Stimulated activated CD4-positive, alpha-beta T cell treated with anti-CD3 and anti-CD28 coated beads, Interleukin-12 subunit alpha, Interleukin-12 subunit beta, amount 100 ng/mL, for 48 hours (primary cell): ENCODE measurements at places on chromosomes 12 and 14.

DNA sequence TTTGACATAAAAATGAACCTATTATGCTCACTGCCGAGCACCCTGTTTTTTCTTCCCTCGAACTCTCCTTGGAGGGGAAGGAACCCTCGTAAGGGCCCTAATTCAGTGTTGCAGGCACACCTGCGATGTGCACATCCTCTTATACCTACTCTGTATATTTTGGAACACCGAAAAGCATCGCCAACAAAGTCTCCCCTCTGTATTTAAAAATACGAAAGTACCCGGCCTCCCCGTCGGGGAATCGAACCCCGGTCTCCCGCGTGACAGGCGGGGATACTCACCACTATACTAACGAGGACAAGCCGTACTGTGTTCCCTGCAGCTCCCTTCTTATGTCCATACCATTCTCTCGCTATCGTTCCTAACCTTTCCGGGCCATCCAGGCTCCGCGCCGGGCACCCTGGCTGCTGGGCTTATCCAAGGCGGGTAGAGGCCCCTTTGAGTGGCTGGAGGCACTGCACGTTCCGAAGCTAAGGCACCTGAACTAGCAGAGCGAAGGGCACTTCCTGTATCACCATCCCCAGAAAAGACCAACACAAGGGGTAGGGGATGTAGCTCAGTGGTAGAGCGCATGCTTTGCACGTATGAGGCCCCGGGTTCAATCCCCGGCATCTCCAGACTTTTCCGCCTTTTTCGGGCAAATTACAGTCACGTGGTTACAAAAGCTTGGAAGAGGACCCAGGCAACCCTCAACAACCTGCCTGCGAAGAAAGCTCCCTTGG, 25.1 kb upstream of the UBC start:
- peak; percentile 81 for DNase-seq

GRCh38 chr12:108668063-108668462, 34.4 kb upstream of the SELPLG start:
- DNase-seq: no peak

GRCh38 chr14:91339671-91340369, 77.8 kb downstream of the CCDC88C start:
- no peak for DNase-seq

- DNase-seq: no peak
Measured at GRCh38 chr12:65943388-65944137, 119.3 kb downstream of the HMGA2 start.

DNA sequence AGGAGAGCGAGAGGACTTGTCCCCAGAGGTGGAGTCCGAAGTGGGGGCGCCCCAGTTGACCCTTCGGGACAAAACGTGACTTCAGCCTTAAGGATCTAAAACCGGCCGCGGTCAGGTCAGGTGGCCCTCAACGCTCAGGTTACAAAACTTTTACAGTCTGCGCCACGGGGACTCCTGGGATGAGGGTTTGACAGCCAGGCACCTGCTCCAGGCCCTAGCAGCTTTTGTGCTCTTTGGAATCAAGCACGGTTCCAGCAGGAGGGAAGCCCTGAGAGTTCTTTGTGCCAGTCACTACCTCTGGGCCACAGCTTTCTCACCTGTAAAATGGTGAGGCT, 337 bp downstream of the ZC2HC1C start:
- no peak for DNase-seq

DNA sequence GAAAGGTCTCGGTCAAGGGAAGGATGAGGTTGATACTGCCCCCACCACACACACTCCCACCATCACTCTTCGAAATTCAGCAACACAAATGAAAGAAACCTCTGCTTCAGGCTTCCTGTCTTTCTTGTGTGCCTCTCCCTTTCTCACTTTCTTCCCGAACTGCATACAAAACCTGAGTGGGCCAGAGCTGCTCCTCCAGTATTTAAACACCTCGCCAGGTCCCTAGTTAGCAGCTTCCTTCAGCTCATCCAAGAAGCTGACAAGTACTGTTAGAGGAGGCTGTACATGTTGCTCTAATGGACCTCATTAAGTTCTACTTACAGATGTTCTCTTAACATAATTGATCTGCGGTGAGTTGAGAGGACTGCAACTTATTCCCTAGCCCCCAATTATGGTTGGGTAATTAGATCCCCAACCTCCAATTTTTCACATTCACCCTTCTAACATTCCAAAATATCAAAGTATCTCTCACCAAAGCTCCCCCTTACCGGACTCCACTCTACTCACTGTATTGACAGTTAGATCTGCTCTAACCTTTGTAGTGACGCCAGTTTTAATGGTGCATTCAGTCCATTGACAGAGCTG, 4.1 kb upstream of the LMO3 start:
- DNase-seq: no peak

DNA sequence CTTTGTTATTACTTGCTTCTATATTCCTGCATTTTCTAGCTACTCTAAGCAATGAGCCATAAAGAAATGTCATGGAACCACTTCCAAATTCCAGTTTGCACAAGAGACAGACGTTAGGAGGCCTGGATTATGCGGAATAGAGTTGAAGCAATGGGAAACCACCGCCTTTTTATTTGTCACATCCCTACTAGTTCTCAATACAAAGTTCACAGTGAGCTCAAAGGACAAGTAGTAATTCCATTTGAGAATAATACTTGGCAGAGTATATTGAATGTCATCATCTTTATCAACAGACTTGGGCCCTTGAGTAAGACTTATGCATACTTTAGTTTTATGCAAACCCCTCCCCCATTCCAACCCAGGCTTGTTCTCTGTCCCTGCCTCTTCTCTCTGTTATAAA, 3.7 kb upstream of the SLC15A5 start:
- no peak for DNase-seq

DNA sequence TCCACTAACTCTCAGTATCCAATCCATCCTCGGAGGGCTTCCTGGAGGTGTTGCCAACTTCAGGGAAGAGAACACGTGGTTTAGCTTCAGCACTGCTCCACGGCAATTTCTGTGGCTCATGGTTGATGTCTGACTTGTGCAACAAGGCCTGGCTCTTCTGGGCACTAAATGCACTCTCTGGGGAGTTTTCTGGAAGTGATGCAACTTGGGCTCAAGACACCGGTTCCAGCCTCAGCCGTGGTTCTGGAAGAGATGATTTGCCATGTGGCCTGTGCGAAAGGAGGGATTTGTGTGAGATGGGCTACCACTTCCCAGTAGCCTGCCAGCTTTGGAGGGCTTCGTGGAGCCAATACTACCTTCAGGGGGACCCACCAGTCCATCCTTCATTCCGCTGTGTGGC, 118.6 kb upstream of the RTL1 start:
- no peak for DNase-seq

DNA sequence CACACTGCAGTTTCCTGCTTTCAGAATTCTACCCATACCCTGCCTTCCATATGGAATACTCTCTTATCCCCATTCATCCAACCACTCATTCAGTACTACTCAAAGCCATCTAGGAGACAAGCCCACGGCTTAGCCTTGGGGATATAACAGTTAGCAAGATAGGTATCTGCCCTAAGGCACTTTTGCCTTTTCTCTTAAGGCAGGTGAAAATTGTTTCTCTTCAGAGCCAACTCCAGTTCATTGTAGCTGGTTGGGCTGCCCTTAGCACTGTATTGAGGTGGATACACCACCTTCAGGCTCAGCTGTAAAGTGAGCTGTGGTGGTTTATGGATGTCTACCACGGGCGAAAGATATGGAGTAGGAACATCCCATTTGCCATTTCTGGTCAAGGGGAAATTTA, 729.7 kb upstream of the TBX3 start:
- DNase-seq: no peak

DNA sequence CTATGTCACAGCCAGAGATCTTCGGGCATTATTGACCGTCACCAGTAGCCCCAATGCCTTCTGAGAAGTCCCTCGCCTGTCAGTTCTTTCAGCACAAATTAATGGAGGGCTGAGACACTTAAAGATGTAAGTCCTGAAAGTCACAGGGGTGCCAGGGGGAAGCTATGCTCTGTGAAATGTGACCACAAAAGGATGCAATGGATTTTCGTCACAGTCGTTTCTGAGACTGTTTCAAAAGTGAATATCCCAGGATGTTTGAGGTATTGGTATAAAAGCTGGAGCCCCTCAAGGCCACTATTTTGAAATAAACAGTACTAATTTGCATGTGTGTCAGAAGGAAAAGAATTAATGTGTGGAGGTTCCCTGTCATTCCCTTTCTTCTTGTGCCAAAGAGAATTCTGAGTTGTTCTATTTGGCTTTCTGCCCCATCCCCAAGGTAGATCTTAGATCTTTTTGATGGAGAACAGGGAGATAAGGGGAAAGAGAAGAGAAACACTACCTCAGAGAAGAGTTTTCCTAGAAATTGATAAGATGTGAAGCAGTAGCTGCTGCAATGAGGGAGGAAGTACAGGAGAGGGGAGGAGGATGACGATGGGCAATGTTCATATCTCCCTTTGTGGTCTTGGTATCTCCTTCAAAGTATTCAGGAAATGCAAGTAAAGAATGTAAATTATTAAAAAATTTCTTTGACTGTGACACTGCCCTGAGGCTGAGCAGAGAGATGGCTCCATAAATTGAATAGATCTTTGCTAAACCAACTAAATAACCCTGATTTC, 101.8 kb upstream of the NAP1L1 start:
- no peak for DNase-seq

DNA sequence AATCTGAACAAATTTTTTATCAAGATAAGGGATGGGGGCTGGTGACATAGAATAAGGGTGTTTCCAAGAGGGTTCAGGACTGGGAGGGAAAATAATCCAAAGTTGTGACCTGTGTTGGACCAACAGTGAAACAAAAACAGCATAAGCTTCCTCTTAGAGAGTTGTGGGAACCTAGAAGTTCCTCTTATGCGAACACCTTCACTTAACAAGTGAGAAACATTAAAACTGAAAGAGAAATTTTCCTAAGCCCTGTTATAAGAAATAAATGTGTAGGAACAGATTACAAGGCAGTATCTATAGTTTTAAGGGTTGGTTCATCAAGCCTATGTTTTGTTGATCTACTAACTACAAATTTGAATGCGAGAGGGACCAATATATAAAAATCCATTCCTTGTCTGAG, 58.4 kb downstream of the LLPH start:
- DNase-seq: no peak
